NCI-H460 (cell line): ENCODE measurements at places on chromosomes 1 and 21.

- no peak for DNase-seq
Observed at GRCh38 chr1:17229379-17229778, 19.5 kb upstream of the PADI3 start.

DNA sequence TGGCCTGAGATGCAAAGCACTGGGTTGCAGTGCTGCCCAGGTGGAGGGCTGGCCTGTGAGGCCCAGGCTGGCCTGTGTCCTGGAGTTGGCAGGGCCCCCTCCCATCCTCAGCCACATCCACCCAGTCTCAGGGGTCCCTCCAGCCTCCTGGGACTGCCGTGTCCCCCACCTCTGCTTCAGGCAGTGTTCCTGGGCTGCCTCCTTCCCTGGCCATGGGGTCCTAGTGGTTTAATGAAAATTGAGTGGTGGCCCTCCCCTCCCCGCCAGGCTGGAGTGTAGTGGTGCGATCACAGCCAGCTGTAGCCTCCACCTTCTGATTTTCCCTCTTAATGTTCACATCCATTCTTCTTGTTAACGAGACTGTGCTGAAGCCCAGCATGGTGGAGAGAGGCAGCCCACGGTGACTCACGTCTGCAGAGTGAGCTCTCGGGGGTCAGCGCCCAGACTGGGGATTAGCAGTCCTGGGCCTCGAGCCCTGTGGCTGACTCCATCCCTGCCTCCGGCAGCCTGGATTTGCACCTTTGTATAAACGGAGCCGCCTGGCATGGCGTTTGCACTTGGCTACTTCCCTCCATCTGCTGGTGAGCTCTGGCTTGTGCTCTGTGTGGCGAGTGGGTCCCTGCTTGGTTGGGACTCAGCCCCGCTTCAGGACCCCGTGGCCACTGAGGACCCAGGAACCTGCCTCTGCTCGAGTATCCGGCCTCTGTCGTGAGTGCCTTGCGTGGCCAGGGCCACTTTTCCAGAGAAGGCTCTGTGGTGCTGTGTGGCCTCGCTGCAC lies 6.9 kb downstream of the MIB2 start:
- DNase-seq: no peak

GRCh38 chr1:54543729-54544496 lies 4.1 kb upstream of the ACOT11 start:
- no peak for DNase-seq

- DNase-seq: no peak
Observed at GRCh38 chr1:237999426-238000052, 108.8 kb upstream of the ZP4 start.

- DNase-seq: no peak
Observed at GRCh38 chr1:61397935-61398334, 315.6 kb downstream of the NFIA start.

GRCh38 chr1:222098404-222098803 lies 356.5 kb upstream of the DUSP10 start:
- no peak for DNase-seq

DNA sequence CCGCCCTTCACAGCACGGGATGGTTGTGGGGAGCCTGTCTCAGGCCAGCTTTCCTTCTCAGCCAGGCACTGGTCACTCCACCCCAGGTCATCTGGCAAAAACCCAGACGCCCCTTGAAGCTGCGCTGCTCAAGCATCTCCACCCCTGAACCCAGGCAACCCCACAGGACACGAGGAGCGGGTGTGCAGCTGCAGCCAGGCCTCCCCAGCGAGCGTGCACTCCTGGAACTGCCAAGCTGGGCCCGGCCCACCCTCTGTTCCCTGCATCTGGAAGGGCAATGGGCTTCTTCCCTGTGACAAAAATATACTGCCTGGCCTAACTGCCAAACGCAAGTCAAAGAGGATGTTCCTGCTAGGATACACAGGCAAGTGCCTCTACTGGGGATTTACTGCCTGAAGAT lies 39.7 kb downstream of the SLC66A1 start:
- no peak for DNase-seq

DNA sequence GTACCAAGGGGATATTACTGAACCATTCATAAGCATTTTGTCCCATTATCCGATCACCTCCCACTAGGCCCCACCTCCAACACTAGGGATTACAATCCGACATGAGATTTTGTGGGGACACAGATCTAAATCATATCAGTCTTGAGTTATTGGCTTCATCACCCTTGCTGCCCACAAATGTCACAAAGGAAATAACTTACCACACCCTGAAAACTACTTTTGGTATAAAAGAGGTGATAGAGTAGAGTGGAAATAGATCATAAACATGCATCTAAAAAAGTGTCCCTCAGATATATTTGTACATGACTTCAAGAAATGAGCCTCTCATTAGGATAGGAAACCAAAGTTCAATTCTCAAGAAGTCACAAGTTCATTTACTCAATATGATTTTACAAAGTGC lies 22.6 kb upstream of the FCRL3 start:
- DNase-seq: no peak

- DNase-seq: no peak
Observed at GRCh38 chr1:51551081-51551480, 32.0 kb upstream of the EPS15 start.

- DNase-seq: no peak
Observed at GRCh38 chr1:100699744-100700143, 19.8 kb upstream of the VCAM1 start.

- DNase-seq: no peak
Observed at GRCh38 chr1:205944525-205944924, 1.3 kb upstream of the SLC26A9 start.

DNA sequence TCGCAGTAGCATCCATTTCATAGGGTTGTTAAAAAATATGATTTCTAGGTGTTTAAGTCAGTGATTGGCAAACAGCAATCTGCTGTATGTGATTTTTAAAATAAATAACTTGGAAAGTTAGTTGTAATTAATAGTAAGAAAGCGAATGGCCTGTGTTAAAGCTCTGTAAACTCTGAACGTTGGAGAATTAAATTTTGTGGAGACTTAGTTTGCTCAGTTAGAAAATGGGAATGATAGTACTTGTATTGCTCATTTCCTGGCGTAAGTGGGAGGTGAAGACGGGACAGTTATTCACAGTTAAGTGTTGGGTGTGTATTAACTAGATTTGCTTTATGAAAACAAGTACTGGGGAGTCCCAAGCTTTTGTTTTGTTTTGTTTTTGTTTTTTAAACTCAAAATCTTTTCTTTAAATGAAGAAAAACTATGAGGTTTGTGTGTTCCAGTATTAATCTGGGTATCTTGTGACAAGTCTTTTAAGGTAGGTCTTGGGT lies 995 bp downstream of the CACYBP start:
- DNase-seq: peak; percentile 26

GRCh38 chr1:233440951-233441401 lies 113.5 kb downstream of the MAP3K21 start:
- peak; percentile 71 for DNase-seq

DNA sequence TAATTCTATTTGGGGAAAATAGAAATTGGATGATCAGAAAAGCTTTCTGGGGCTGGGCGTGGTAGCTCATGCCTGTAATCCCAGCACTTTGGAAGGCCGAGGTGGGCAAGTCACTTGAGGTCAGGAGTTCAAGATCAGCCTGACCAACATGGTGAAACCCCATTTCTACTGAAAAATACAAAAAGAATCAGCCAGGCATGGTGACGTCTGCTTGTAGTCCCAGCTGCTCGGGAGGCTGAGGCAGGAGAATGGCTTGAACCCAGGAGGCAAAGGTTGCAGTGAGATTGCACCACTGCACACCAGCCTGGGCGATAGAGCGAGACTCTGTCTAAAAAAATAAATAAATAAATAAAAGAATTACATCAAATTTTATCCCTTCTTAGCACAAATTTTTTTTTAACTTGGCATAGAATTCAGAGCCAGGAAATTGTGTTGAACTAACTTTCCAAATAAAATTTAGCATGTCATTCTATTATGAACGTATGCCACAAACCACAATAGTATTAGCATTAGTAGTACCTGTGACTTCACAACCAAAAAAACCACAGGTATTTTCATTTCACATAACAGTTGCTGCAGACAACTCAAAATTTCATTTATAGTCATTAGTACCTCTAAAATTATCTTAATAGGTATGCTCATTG lies 4.5 kb upstream of the ANKRD13C start:
- no peak for DNase-seq

GRCh38 chr1:230869500-230869899 lies 1.2 kb upstream of the C1orf198 start:
- DNase-seq: no peak

- no peak for DNase-seq
Observed at GRCh38 chr1:54259546-54260140, 59.7 kb downstream of the MRPL37 start.

- DNase-seq: no peak
Observed at GRCh38 chr1:151851886-151852285, 1.6 kb downstream of the THEM5 start.

- DNase-seq: no peak
Observed at GRCh38 chr1:44347280-44347679, 7.8 kb downstream of the ERI3 start.

- DNase-seq: peak; percentile 65
Observed at GRCh38 chr21:46667741-46668380, 32.4 kb downstream of the PRMT2 start.

GRCh38 chr1:172499636-172500141 lies 33.3 kb upstream of the SUCO start:
- peak; percentile 9 for DNase-seq

DNA sequence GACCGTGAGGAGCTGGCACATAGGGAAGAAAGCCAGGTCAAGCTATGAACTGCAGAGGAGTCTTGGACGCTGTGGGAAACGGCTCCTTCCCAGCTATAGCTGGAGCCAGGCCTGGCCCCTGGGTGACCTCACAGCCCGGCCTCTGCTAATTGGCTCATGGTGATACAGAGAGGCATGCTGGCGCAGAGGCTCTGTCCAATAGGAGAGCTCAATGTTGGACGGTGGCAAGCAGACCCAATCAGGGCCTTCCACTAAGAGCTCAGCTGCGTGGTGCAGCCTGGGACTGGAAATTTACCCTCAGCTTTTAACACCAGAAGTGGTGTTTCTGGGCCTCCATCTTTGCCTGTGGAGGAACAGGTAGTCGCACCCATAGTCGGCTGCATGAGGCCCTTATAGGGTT lies 64.4 kb upstream of the GRHL3 start:
- DNase-seq: no peak

- DNase-seq: no peak
Observed at GRCh38 chr21:42563261-42563660, 49.6 kb downstream of the SLC37A1 start.

DNA sequence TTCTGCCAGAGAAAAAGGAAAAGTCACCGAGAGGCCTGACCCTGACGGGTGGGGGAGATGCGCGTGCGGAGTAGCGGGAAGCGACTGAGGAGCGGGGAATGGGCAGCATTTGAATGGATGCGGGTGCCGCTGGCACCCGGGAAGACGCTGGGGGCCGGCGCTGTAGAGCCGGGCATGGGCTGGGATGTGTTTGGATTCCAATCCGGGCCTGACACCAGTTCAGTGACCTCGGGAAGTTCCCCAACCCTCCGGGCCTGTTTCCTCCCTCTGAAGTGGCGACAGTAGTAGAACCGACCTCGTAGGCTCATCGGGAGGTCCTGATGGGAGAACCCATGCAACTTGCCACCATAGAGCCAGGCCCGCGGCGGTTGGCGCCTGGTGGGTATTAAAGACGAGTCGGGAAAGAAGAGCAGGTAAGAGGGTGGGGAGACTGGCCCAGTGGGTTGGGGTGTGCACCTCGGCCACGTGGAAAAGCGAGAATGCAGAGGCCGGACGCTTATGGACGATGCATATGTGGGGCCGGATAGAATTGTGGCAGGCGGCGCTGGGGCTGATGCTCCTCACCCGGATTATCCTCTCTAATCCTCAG lies 642 bp upstream of the SLC16A1 start:
- no peak for DNase-seq

GRCh38 chr1:19563324-19564097 lies 78.2 kb upstream of the CAPZB start:
- no peak for DNase-seq

DNA sequence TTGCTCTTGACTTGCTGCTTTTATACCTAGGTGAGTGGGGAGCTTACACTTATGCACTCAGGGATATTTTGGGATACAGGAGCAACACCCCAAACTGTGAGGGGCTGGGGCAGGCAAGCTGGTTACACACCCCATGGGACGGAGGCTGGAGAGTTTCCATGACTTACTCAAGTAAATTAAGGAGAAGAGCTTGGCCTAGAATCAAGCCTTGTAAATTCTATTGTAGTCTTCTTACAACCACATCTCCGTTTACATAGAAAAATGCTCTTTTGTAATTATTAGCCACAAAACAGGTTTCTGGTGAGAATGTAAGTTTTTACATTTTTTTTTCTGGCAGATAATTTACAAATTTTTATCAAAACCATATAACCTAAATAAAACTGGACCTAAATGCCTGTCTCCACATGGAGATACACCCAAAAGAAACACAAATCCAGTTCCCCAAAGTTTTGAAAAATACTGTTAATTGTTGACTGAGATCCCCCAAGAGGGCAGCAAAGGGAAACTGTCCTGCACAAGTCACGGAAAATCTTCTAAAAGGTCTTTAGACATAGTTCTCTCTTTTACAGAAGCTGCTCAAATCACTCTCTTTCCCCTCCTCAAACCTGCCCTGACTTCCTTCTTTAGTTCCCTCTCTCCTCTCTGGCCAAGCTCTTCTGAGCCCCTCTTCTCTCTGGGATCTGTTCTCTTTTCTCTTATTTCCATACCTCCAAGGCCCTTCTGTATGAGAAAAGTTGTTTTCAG lies 134.0 kb downstream of the HIVEP3 start:
- no peak for DNase-seq

GRCh38 chr1:152374451-152374850 lies 14.6 kb upstream of the FLG2 start:
- no peak for DNase-seq

DNA sequence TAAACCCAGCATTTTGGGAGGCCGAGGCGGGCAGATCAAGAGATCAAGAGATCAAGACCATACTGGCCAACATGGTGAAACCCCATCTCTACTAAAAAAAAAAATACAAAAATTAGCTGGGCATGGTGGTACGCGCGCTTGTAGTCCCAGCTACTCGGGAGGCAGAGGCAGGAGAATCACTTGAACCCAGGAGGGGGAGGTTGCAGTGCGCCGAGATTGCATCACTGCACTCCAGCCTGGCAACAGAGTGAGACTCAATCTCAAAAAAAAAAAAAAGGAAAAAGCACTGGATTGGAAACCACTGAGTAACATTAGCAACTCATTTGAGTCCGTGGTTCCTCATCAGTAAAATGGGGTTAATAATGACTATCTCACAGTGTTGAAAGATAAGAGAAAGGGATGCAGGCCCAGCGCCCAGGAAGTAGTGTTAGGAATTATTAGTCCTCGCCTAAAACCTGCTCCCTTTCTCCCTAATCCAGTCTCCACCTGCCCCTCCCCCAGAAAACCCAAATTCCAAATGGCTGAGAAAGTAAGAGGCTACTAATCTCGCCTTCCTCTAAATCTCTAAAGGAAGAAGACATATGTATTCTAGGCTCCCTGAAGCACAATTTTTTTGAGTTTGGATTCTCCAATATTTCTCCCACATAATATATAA lies 49.5 kb downstream of the RHBG start:
- no peak for DNase-seq
